ENCODE measurements at places on chromosomes 1 and 21.

- no peak for DNase-seq
Observed at GRCh38 chr1:52641307-52641706, 8.3 kb downstream of the SHISAL2A start.

GRCh38 chr1:183551924-183552323, 38.3 kb downstream of the NCF2 start:
- no peak for DNase-seq

DNA sequence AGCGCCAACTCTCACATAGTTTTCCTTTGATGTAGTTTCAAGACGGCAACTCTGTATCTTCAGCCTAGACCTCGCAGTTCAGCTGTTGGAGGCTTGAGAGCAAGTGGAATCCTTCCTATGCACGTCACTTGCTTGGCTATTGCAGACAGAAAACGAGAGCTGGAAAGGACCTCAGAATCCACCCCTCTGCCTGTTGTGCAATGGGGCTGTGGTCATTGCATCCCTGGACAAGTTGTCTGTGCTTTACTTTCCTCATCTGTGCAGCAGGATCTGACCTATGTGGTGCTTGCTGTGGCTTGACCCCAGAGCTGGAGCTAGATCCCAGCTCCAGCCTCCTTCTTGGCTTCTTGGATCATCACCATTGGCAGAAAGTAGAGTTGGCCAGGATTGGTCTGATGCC, 50.0 kb upstream of the IGSF21 start:
- DNase-seq, result no peak

DNA sequence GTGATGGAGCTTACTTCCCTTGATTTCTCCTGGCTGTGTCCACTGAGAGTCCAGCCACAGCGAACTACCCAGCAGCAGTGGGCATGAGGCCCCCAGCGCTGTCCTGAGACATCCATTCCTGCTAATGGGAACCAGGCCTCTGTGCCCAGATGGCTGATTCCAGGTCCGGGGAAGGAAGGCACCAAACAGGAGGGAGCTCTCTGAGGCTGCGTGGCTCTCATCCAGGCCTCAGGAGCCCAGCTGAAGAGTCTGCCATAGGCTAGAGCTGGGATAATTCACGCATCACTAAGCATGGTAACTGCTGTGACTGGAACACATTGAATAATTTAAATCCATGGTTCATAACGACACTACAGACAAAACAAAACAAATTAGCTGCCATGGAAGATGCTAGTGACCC, 24.7 kb upstream of the LRRC47 start:
- no peak for DNase-seq

DNA sequence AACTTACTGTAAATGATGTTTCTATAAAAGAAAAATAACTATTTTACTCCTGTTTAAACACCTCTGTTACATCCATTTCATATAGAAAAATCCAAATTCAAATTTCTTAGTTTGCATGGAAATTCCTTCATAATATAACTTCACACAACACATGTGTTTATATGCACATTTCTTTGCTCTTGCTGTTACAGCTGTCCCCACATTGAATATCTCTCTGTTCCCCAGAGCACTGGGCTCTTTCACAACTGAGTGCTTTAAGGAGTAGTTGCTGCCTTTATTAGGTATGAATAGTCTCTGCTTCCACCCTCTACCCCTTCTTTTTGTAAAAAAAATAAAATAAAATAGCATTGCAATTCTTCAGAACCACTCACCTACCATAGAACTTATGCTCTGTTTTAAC, 287.0 kb downstream of the OLFM3 start:
- no peak for DNase-seq

- DNase-seq, result no peak
Observed at GRCh38 chr1:29625084-29625420, 388.7 kb downstream of the PTPRU start.

GRCh38 chr21:36917471-36918158, 48.9 kb downstream of the HLCS start:
- no peak for DNase-seq

DNA sequence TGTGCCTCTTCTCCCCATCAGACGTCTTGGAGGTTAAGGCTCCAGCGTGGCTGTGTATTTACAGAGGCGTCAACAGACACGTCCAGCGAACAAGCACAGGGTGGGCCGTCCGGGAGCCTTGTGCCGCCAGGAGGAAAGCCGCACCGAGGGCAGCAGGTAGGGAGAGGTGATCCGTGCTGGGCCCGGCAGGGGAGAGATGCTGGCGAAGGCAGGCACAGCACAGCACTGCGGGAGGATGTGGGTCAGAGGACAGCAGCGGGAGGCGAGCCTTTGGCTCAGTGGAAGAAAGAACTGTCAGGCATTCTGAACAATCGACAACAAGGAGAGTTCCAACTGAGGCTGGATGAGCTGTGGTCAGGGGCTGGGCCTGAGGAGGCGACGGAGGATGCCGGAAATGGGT, 144.1 kb upstream of the TNR start:
- DNase-seq, result no peak

DNA sequence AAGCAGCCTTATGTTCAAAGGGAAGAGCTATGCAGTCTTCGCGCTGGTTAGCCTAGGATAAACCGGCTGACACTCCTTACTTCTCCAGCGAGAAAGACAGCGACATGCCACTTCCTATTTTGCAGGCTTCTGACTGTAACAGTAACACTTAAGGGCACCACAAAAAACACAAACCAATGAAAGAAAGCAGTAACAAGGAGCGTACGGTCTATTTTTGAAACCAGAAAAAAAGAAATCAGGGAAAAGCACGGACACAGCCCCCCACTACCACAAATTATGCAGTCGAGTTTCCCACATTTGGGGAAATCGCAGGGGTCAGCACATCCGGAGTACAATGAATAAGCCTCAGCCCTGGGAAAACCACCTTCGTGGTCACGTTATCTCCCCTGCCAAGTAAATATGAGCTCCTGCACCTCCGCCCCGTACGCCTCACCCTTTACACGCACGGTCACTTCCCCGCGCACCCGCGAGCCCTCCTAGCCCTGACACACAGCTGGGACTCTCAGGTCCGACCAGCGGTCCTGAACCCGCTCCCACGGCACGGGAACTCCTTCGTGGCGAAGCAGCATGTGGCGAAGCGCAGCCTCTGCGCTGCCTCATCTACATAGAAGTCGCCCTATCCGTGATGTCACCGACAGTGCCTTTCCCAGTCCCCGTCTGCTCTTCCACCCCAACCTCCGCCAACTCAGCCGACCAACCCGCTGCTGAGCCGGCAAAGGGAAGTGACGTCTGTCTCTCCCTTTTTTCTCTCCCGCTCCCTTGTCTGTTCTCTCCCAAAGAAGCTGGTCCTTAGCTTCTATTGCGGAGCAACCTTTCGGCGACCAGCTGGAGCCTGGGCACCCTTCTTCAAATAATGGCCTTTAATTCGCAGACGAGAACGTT, 40.9 kb upstream of the PPIAL4F start:
- DNase-seq, result peak; percentile 47

DNA sequence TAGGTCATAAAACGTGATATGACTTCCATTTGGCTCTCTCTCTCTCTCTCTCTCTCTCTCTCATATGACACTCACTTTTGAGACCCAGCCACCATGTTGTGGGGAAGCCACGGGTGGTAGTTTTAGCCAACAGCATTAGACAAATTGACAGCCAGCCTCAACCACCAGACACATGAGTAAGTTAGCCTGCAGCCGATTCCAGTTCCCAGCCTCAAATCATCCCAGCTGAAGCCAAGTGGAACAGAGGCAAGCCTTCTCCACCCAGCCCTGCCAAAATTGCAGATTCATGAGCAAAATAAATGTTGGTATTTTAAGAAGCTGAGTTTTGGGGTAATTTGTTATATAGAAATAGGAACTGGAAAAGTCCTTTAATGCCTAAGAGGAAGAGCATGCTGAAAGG, 98.0 kb upstream of the DNAH14 start:
- no peak for DNase-seq

DNA sequence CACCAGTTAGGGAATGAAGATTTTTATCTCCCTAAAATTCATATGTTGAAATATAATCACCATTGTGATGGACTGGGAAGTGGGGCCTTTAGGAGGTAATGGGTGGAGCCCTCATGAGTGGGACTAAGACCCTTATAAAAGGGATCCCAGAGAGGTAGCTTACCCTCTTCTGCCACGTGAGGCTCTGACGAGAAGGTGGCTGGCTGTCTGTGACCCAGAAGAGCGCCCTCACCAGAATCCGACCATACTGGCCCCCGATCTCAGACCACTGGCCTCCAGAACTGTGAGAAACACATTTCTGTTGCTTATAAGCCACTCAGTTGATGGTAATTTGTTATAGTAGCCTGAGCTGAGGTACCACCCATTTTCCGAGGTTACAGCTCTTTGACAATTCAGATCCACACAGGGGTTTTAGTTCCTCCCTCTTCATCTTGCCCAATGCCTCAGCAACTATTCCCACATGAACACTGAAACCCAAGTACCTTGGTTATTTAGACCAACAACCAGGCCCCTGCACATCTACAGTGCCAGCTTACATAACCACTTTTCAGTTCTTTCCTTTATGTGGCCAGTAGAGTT, 27.6 kb upstream of the HUNK start:
- DNase-seq, result no peak

DNA sequence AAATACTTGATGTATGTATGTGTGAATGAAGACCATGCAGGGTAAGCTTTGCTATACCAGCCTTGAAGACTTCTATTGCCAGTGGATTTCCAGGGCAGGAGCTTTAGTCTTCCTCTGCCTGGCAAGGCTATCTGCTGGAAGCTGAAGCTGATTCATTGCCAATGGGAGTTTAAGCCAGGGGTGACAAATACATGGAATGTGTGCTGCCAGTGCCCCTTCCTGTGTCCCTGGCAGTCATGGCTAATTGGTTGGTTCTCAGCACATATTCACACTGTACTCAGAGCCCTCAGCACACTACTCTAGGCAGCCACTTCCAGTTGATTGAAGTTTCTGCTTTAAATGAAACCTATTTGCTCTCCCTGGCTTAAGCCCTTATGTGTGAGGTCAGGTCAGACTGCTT, 1.5 kb downstream of the ZSCAN20 start:
- DNase-seq, result no peak

- DNase-seq, result no peak
Observed at GRCh38 chr1:76033800-76034475, 40.6 kb upstream of the ST6GALNAC3 start.

- no peak for DNase-seq
Observed at GRCh38 chr1:229253151-229253974, 17.5 kb upstream of the RAB4A start.

- DNase-seq, result no peak
Observed at GRCh38 chr1:36089393-36090121, 865 bp downstream of the ADPRS start.

- DNase-seq, result no peak
Observed at GRCh38 chr1:228450200-228450599, 33.5 kb upstream of the TRIM17 start.

DNA sequence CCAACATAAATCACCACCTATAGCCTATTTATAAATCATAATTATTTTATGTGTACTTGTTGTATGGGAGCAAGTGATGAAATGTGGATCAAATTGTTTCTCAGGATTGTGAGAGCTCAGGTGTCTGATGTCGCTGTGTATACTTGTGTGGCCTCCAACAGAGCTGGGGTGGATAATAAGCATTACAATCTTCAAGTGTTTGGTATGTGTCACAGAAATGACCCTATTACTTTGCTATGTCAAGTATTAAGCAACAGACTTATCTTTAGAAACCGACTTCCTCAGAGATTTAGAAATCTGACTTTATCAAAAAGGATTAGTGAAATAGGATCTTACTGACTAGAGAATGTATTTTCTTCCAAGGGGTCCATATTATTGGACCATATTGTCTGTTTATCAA, 280.9 kb downstream of the TPR start:
- DNase-seq, result no peak

DNA sequence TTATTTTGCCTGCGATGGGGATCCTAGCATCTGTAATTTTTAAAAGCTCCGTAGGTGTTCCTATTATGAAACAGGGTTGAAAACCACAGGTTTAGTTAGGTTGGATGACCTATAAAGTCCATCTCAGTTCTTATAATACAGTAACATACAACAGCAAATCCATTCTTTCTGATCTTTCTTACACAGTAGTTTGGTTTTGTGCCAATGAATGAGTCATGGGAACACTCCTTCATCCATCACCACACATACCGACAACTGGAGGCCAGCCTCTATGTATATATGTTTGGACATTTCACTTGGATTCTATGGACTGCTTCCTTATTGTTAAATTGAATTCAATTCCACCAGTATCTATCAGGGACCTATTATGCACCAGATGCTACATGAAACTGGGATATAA, 118.4 kb upstream of the L1TD1 start:
- DNase-seq, result no peak

GRCh38 chr1:228920831-228921230, 185.6 kb downstream of the RHOU start:
- DNase-seq, result no peak

- no peak for DNase-seq
Observed at GRCh38 chr1:29275435-29275834, 39.1 kb downstream of the PTPRU start.

DNA sequence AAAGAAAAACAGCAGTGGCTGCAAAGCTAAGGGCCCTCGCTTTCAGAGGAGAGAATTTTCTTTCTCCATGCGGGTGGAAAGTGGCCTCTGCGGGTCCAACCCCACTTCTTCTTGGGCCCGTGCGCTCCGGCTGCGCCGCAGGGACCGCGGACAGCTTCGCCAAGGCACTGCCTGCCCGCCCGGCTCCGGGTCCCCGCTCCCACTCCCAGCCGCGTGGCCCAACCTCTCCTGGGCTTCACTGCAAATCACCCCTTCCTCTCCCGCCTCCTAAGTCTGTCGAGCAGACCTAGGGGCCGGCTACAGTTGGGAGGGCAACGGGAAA, 1.0 kb upstream of the RUNX3 start:
- no peak for DNase-seq

GRCh38 chr1:5098981-5099385, 444.6 kb downstream of the AJAP1 start:
- no peak for DNase-seq

GRCh38 chr1:160428655-160429054, 28.3 kb downstream of the VANGL2 start:
- no peak for DNase-seq

GRCh38 chr1:185980891-185981290, 246.7 kb downstream of the HMCN1 start:
- no peak for DNase-seq

GRCh38 chr1:211019266-211019665, 114.7 kb downstream of the KCNH1 start:
- DNase-seq, result no peak

- DNase-seq, result no peak
Observed at GRCh38 chr1:169133801-169134502, 27.5 kb downstream of the ATP1B1 start.

GRCh38 chr1:230303069-230303468, 123.1 kb downstream of the PGBD5 start:
- DNase-seq, result no peak

- no peak for DNase-seq
Observed at GRCh38 chr1:109659145-109659544, 3.2 kb downstream of the GSTM4 start.
